ENCODE measurements at places on chromosomes 11 and 22.

- no peak for DNase-seq
Measured at GRCh38 chr22:33007485-33007884, 50.7 kb downstream of the SYN3 start.

- DNase-seq: no peak
Measured at GRCh38 chr11:61964058-61964665, 3.3 kb downstream of the FTH1 start.

- DNase-seq: no peak
Measured at GRCh38 chr11:65216830-65217229, 35.1 kb downstream of the CAPN1 start.

DNA sequence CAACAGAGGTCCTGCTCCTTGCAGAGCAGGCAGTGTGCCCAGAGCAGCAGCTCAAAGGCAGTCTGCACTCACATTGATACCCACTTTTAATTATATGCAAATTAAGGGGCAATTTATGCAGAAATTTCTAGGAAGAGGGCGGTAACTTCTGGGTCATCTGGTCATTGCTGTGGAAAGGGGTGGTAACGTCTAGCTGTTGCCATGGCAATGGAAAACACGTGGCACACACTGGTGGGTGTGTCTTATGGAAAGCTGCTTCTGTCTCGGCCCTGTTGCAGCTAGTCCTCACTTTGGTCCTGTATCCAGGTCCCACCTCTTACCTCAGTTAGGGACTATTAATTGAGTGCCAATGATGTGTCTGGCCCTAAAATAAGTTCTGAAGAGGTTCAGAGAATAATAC is 36.8 kb downstream of the BARX2 start:
- no peak for DNase-seq

GRCh38 chr11:86719781-86720463 is 47.5 kb upstream of the ME3 start:
- DNase-seq: no peak

DNA sequence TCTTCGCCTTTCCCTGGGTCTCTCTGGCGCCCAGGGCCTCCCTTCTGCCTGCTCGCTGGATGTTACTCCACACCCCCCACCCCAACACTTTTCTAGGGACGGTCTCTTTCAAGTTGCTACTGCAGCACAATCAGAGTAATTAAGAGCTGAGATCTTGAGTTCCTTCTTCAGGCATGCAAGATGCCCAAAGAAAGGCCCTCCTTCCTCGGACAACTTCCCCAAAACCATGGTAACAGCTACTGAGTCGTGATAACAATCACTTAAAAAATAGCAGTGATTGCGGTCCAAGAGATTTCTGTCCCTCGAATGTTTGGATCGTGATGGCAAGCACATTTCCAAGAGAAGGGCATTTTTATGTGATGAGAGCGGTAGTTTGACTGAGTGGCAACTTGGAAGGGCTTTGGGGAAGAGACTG is 638 bp upstream of the TENM4 start:
- no peak for DNase-seq

DNA sequence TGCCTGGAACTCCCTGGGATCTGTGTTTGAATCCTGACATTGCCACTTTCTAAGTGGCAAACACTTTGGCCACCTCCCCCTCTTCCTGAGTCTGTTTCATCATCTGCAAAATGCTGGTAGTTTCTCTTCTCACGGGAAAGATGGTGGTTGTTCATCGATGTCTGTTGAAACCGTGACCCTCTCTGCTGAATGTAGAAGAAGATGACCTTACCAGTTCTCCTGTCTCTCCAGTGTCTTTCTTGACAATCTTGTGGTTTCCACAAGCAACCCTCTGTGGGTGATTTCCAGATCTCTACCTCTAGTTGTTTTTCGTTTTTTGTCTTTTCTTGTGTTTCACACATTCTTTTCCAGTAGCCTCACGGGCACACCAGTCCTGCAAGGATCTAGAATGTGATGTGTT is 27.5 kb downstream of the ZBTB16 start:
- DNase-seq: no peak

DNA sequence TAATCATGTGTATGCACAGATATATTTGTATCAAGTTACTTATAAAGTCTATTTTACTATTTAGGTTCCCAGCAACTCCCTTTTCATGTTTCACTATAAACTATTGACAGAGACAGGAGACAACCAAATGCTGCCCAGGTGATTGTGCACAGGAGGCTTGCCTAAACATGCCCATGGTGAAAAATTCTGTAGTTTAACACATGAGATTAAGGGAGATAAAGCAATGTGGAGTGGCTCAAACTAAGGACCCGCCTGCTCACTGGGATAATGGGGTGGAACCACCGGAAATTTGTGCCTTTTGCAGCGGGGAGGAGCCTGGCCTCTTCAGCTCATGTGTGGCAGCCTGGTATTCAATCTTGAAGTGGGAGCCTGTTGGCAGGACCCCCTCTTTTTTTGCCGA is 459.5 kb upstream of the CNTN5 start:
- DNase-seq: no peak

- DNase-seq: no peak
Measured at GRCh38 chr22:33811208-33811607, 109.1 kb downstream of the LARGE1 start.

DNA sequence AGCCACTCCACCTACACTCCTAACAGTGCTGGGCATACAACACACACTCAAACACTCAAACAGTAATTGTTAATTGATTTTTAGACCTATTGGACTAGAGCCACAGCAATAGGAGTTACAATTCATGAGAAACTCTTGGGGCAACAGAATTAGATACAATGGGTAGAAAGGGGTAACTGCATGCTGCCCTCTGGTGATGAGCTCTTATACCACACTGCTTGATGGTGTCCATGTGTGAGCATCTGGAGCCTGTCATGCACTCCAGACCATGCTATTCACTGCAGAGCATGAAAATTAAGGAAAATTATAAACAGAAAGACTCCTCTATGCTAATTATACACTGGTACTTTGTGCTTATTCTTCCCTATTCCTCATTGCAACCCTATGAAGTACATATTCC is 975.5 kb upstream of the CCDC90B start:
- DNase-seq: no peak

GRCh38 chr11:111777094-111778046 is 11.2 kb upstream of the PPP2R1B start:
- DNase-seq: peak; percentile 28

- peak; percentile 50 for DNase-seq
Measured at GRCh38 chr11:10807493-10808234, 1.1 kb downstream of the EIF4G2 start.
